ENCODE measurements at places on chromosomes 11 and 22. TPM values are rescaled to one million over a fixed set of nuclear protein-coding genes. Genes with fewer than 3 reads are reported as not detected.

DNA sequence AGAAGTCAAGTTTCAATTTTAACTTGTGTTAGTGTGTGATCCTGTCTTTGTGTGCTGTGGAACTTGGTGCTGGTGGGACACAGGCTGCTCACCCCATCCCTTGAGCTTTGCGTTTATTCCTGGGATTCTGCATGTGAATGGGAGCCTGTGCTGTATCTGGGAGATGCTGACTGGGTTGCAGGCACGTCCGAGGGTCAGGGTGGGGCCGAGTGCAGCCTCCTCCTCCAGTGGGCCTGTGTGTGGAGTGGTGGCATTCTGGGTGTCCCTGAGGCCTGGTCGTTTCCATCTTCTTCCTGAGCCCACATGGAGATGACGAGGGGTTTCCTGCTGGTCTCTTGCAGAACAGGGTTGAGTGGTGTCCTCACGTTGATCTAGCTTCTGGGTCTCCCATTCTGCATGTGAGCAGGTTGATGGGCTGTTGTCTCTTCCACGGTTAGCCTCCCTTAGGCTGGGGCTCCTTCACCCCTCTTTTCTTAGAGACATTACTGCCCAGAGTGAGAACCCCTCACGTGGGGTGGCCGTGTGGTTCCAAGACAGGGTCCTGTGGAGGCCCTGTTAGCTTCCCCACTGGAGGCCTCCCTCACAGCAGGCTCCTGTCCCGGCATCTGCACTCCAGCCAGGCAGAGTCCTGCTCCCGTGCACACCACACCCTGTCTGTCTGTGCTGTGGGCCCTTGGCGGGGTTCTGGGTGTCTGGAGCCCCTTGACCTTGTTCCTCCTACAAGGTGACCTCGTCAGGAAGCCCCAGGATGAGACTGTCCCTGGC, 4.9 kb downstream of the PTDSS2 start:
- DNase-seq = no peak

- no peak for DNase-seq
Observed at GRCh38 chr11:1352696-1353382, 36.9 kb upstream of the BRSK2 start.

The SULT4A1 gene
- total RNA-seq = not detected

The SPON1 gene
- total RNA-seq = 2.9 TPM

GRCh38 chr11:111378861-111379601, at the start of gene POU2AF1:
TSS of gene POU2AF1 (minus strand) at chr11:111379275. CDS start at chr11:111379177, 98 bp downstream.
- DNase-seq = no peak

The SLC22A12 gene
- total RNA-seq = not detected
